Hepatocyte (in vitro differentiated cells): ENCODE measurements at places on chromosomes 7 and 10. TPM values are rescaled to one million over a fixed set of nuclear protein-coding genes. Genes with fewer than 3 reads are reported as not detected.
A peak's percentile ranks its signal among the peaks of the same experiment; 100 is the strongest.

Gene CFAP46
- 1.6 and 2.4 TPM in 2 replicates for total RNA-seq

Gene CTNNA3
- total RNA-seq = 20.9 and 25.9 TPM in 2 replicates

DNA sequence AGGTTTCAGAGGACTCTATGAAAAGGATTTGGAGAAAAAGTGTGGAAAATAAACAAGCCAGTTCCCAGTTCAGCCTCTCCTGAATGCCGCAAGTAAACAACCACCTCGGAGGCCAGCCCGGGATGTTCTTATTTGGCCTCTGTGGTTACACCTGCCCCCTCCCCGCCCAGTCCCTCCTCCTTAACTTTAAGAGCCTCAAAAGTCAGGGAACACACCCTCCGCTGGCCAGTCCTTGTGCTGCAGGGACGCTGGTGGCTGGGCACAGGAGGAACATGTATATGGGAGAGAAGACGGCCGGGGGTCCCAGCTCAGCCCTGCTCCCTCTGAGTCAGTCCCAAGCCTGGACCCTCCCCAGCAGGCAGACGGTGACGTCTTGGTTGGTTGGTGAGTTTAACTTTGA is 6.1 kb downstream of the CHST3 start:
- DNase-seq = no peak

GRCh38 chr10:117399341-117400196 is 24.3 kb upstream of the PDZD8 start:
- DNase-seq = no peak

Gene HKDC1
- 27.7 and 27.9 TPM in 2 replicates for total RNA-seq

DNA sequence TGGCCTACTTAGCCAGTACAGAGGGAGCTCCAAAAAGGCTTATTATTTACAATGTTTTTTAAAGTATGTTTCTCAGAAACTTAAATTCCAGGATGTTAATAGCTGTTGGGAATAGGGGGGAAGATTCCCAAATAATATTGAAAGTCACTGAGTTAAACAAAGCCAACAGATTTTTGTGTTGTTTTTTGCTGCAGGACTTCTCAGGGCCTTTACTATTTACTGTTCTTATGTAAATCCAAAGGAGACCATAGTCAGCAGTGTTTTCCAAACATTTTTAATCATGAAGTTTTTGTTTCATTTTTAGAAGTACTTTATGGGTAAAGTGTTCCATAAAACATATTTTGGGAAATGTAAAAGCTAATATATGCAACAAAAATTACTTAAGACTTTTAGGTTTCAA is 100.4 kb upstream of the GSDME start:
- DNase-seq = no peak

DNA sequence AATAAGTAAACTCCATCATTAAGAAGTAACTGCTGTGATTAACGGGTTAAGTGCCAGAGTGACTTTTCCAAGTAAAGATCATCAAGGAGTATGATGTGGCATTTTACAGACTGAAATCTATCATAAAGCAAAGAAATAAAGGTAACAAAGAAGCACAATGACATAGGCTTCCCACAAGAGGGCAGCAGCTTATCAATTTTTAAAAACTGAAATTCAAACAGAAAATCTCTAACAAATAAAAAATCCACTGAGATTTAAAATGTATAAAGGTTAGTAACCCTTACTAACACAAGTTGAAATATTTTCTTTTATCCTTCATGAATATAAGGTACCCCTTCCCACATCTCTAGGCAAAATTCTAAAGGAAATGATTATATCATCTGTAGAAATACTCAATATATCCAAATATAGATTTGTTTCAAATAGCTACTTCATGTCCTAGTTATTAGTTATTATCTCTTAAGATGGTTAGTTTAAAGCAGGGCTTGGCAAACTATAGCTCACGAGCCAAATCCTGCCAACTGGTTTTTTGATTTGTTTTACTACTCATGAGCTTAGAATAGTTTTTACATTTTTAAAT is 29.2 kb downstream of the FAM3C start:
- peak; percentile 32 for DNase-seq

Gene CCDC3
- 10.5 and 13.6 TPM in 2 replicates for total RNA-seq

GRCh38 chr10:22427101-22427500 is 81.8 kb downstream of the SPAG6 start:
- peak; percentile 24 for DNase-seq

- DNase-seq = no peak
These were observed 12.5 kb downstream of the PSAP start for GRCh38 chr10:71838264-71839211.

Gene ABCA13
- 1.6 and 2.0 TPM in 2 replicates for total RNA-seq

DNA sequence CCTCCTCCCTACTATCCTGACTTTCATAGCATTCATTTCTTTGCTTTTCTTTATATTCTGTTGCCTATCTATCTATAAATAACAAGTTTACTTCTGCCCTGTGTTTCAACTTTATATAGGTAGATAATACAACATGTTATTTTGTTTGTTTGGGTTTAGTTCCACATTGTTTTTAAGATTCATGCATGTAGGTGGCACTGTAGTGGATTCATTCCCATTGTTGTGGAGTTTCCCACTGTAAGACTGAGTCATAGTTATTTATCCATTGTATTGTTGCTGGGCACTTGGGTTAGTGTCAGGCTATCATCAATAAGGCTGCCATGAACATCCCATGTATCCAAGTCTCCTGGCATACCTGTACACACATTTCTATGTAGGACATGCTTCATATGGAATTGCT is 127.7 kb downstream of the ARHGAP22 start:
- no peak for DNase-seq

DNA sequence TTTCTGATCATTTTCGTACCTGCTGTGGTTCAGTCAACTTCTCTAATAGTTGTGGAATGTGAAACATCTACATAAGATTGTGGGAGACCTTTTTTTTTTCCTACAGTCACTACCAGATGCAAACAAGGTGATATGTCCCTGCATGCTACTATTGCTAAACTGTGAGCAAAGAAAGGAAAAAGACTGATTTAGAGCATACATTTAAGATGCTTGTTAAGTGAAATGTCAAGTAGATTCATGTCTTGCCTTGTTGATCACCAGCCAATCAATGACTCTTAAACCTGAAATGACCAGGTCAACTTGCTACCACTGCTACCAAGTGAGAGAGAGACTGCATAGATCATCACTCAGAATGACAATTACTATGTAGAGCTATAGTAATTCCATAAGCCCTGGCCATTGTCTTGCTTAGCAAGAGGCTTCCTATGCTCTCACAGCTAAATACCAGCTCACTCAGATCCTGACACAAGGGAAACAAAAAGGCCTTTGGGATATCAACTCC is 84.3 kb upstream of the SKAP2 start:
- no peak for DNase-seq

DNA sequence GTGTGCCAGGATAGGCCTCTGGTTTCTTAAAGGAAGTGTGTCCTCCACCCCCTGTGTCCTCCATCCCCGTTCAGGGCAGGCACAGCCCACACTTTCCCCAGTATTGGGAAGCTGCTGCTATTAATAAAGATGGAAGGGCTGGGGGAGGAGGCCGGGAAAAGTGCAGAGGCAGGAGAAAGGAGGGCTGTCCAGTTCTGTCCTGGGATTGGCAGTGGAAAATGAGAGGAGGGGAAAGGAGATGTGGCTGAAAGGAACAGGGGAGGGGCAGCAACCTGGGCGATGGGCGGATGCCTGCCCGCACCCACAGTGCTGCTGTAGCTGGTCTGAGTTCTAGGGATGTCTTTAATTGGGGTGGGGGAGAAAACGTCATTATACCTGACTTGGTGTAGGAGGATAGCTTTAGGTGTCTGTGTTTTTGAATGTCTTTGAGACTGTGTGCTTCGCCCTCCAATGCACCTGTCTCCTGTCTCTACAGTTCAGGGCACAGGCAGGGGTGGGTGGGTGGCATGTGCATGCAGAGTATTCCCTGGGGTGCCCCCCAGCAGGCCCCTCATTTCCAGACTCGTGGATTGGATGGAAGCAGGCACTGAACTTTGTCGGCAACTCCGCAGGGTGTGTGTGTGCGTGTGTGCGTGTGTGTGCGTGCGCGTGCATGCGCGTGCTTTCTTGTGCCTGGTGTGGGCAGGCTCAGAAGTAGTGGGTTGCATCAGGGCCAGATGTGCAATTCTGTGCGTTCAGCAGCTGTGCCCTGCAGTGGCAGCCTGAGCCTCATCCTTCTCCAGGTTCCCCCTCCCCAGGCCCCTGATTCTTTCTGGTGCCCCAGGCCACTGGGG is 2.5 kb downstream of the TRIM8 start:
- peak; percentile 51 for DNase-seq
